ENCODE measurements at places on chromosomes 1 and 21. TPM values are rescaled to one million over a fixed set of nuclear protein-coding genes. Genes with fewer than 3 reads are reported as not detected.

The SMG7 gene
- 34.0 TPM for total RNA-seq

The PHC2 gene
- total RNA-seq = 59.1 TPM

The MMP23B gene
- 0.61 TPM for total RNA-seq

The HIVEP3 gene
- 0.61 TPM for total RNA-seq

The PADI4 gene
- total RNA-seq = not detected

The ODR4 gene
- total RNA-seq = 17.6 TPM

The KRTAP27-1 gene
- total RNA-seq = not detected

The MX1 gene
- 52.6 TPM for total RNA-seq

The PIGK gene
- total RNA-seq = 28.9 TPM

The PADI2 gene
- total RNA-seq = not detected

The TNFRSF18 gene
- not detected for total RNA-seq
